ENCODE measurements at places on chromosomes 1 and 21. TPM values are rescaled to one million over a fixed set of nuclear protein-coding genes. Genes with fewer than 3 reads are reported as not detected.

DNA sequence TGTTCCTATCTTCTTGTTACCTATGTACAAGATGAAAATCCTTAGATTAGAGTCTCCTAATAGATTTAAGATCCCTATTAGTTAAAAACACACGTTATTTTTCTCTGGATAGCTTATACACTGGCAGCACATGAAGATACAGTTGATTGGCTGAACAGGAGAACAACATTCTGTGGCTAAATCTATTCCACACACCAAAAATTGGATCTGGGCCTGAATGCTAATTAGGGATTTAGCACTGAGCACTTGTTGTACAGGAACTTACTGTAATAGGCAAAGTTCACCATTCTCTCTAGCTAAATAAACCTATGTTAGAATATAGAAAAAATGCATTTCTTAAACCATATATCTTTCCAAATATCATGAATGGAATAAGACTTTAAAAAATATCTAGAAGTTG is 117.1 kb upstream of the PTGFR start:
- no peak for DNase-seq

GRCh38 chr1:95903060-95903459 is 669.0 kb downstream of the RWDD3 start:
- no peak for DNase-seq

DNA sequence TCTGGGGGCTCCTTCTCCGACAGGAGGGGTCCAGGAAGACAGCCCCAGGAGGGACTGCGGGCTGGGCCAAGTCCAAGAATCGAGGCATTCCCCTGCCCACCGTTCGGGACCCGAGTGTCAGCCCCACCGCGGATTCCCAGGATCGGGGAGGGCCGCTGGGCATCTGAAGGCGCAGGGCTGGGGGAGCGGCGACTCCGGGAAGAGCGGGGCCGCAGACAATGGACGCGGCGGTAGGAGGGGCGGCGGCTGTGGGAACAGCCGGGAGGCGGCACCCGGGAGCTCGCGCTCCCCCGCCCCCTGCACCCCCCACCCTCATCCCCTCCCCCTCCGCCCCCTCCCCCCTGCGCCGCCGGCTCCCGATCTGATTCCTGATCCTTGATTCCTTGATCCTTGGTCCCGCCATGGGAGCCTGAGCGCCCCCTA is at the start of gene VANGL2:
Gene VANGL2, plus strand, starts transcription at position 342 of the 423 bp plus-strand sequence. CDS start 15,274 bp downstream, outside the sequence.
- DNase-seq = peak; percentile 95

- no peak for DNase-seq
Observed at GRCh38 chr1:55679971-55680370, 464.8 kb upstream of the USP24 start.

DNA sequence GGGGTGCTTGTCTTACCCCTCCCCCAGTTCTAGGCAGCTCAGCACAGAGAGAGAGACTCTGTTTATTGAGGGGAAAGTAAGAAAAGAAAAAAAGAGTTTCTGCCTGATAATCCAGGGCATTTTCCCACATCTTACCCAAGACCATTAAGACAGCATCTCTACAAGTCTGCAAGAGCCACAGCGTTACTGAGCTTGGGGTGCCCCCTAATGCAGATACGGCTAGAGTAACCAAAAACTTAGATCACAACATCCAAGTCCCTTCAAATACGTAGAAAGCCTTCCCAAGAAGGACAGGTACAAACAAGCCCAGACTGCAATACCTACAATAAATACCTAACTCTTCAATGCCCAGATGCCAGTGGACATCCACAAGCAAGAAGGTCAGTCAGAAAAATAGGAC is 6.2 kb upstream of the TEX50 start:
- DNase-seq = no peak

DNA sequence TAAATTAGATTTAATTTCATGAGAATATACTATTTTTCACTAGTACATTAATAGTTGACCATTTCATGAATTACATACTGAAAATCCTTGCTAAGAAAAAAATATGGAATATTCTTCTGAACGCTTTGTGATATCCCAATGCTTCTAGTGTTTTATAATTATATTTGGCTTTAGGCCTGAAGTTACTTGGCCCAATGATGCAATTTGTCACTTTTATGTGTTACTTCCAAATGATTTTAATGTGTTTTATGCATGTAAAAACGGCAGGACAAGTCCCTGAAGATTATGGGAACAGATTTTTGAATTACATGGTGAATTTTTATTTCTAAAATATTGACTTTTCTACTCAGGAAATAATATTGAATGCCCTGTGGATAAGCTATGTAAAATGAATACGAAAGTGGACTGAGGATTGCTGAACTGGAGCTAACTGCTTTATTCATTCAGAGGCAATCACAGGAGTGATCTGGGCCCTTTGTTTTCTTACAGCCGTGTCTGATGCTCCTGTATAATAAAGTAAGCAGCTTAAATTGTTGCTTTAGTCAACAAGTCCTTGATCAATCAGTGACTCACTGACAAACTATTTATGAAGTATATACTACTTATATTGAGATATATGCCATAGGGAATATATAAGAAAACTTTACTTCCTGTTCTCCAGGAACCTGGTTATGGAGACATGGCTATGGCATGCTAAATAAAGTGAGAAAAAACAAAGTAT is 543.0 kb upstream of the RGS18 start:
- no peak for DNase-seq

DNA sequence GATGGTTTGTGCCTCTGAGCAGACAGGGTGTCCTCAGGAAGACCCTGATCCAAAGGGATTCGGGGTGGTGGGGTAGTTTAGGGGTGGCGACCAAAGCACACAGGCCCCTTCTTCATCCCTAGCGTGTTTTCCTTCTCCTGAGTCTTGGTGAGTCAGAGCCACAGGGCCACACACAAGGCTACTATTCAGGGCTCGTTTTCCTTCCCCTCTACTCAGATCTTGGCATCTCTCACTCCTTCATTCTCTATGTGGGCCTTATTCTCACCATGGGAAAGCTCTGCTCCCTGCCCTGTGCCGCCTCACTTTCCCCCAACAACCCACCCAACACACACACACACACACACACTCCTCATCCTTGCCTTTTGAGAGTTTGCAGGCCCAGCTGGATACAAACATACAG is 43.6 kb upstream of the WNT2B start:
- no peak for DNase-seq

DNA sequence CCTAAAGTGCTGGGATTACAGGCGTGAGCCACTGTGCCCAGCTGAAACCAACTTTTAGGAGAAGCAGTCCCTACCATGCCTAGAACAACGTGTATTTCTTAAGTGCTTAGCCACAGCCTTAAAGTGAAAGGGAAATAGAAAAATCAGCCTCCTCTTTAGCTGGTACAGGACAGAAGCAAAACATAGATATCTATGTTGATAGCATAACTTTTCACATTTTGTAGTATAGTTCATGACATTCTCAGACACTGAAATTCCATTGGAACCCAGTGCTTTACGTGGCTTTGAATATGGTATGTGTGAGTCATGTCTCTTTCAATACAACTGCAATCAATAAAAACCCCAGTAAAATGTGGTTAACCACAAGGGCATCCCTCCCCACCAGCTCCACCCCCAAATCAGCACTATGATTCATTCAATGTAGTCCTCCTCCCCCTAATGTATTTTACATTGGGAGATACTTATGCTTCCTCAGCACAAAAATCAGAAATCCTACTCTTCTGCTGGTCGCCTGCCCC is 32.1 kb downstream of the TGFB2 start:
- DNase-seq = no peak

- DNase-seq = no peak
Observed at GRCh38 chr1:214427871-214428277, 123.5 kb downstream of the PTPN14 start.

DNA sequence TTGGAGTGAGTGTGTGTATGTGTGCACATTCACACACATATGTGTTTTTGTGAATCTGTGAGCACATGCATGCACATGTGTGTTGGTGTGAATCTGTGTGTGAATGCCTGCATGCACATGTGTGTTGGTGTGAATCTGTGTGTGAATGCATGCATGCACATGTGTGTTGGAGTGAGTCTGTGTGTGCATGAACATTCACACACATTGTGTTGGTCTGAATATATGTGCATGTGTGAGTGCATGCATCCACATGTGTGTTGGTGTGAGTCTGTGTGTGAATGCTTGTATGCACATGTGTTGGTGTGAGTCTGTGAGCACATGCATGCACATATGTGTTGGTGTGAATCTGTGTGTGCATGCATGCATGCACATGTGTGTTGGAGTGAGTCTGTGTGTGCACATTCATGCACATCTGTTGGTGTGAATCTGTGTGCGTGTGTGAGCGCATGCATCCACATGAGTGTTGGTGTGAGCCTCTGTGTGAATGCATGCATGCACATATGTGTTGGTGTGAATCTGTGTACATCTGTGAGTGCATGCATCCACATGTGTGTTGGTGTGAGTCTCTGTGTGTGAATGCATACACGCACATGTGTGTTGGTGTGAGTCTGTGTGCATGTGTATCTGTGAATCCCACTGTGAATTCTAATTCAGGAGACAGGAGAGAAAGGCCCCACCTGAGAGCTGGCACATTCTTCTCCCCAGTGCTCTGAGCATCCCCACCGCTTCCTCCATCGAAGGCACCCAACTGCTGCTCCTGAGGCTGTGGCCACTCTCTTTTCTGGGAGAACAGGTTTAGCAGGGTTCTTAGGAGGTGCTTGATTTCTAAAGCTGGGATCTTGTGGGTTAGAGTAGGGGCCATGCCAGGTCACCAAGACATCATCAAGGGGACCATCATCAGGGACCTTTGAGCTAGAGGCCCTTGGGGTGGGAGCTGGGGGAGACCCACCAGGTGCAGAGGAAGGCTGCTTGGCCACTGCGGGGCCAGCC is 117.5 kb upstream of the ARHGEF16 start:
- DNase-seq = no peak

GRCh38 chr1:3657096-3657475 is 4.8 kb downstream of the TP73 start:
- no peak for DNase-seq

- no peak for DNase-seq
Observed at GRCh38 chr1:181364801-181365200, 118.5 kb upstream of the CACNA1E start.

DNA sequence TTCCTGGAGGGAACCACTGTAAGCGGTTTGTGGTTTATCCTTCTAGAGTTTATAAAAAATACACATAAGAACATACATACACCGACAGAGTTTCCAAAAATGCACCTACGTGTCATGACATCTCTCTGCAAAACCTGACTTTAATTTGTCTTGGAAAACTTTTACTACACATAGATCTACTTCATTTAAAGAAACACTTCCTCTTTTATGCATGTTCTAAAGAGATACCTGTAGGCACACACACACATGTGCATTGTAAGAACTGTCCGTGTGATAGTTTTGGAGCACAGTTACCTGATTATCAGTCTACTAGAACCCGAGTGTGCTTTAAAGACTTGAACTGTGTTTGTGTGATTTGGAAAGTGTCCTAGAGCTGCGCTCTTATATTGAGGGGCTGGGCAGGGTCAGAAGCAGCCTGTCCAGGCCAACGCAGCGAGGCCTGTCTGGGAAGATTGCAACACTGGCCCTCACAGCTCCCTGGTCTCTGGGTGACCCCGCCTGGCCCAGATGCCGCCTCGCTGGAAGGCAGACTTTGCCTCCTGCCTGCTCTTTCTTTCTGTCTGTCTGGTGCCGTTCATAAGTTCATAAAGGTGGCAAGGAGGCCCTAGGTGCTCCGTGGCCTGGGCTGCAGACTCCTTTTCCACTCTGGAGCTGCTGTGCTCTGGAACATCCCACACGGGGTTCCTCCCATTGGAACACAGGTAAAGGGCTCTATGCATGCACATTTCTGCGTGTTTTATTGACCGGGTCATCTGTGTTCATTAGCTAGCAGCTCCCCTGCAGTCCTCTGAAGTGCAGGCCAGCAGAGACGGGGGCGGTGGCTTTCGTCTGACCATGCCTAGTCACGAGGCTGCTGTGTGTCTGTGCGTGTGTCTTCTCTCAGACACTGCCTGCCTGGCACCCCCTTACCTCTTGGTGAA is 46.3 kb downstream of the AGPAT3 start:
- DNase-seq = no peak

- DNase-seq = no peak
Observed at GRCh38 chr21:39084073-39084472, 99.2 kb downstream of the PSMG1 start.

- peak; percentile 47 for DNase-seq
Observed at GRCh38 chr21:45386728-45387371, 18.1 kb upstream of the COL18A1 start.

DNA sequence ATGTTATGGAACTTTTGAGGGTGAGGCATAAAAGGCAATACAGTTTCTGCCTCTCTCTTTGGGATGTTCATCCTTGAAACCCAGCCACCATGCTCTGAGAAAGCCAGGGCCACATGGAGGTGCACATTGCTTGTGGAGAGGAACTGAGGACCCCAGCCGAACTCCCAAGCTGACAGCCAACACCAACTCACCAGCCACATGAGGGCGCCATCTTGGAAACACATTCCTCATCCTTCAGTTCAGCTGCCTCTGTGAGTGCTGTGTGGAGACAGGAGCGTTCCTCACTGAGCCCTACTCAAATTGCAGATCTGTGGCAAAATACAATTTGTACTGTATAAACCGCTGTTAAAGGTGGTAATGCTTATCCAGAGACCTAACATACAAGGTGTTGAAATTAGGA is 137.5 kb downstream of the GABPA start:
- DNase-seq = no peak

DNA sequence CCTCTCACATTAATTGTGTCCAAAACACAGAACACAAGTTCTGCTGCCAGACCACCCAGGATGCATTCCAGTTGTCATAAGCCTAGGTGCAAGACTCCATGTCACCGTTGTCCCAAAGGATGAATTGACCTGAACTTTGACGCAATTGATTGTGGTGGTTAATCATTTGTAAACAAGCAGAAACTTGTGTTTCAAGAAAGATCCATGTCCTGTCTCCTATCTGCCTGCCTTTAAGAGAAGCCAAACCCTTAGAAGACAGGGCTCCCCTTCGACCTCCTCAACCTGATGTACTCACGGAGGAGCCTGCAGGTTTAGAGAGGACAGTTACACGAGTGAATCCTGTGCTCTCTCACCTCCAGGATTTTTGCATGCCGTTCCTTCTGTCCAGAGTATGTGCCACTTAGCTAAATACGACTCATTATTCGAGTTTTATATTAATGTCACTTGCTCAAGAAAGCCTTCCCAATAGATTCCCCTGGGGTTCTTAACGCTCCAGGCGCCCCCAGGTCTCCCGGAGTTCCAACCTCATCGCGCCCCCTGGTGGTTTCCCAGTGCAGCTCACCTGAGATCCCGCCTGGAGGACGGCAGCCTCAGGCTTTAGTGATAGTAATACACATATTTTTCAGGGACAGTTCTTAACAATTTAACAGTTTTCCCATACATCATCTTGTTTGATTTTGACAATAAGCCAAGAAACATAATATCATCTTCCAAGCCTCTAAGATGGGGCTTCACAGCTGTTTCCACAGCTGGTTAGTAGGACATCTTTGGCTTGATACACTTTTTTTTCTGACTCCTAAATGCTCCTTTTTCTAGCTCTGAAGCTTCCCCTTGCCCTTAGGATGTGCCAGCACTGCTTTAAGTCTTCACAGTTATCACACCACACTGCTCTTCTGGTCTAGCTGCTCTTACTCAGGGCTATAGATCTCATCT is 2.4 kb upstream of the C8B start:
- DNase-seq = peak; percentile 73

- DNase-seq = no peak
Observed at GRCh38 chr1:222706815-222707214, 5.5 kb downstream of the AIDA start.

B3GALT6 gene
- total RNA-seq = 43.2 TPM

NHLH2 gene
- total RNA-seq = 2.3 TPM

LIPI gene
- not detected for total RNA-seq

NFIA gene
- total RNA-seq = 16.2 TPM

VTCN1 gene
- 0.23 TPM for total RNA-seq

TRIM33 gene
- total RNA-seq = 36.2 TPM

BEND5 gene
- total RNA-seq = 9.1 TPM

CHAF1B gene
- 6.2 TPM for total RNA-seq

USP21 gene
- 22.2 TPM for total RNA-seq

TCHH gene
- total RNA-seq = 0.38 TPM

S100A8 gene
- total RNA-seq = not detected

RGS13 gene
- not detected for total RNA-seq
